ENCODE measurements at places on chromosomes 11 and 22.

DNA sequence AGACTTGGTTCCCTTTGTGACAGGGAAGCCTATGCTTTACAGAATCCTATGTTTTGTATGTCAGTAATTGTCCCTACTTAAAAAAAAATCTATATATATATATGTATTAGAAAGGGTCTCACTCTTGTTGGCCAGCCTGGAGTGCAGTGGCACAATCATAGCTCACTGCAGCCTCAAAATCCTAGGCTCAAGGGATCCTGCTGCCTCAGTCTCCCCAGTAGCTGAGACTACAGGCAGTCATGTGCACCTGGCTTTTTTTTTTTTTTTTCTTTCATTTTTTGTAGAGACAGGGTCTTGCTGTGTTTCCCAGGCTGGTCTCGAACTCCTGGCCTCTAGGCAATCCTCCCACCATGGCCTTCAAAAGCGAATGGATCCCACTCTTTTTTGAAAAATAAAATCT lies 2.1 kb upstream of the NEAT1 start:
- no peak for DNase-seq

GRCh38 chr11:84812471-84812969 lies 814.6 kb downstream of the DLG2 start:
- DNase-seq, result no peak

GRCh38 chr11:62030071-62030684 lies 62.7 kb upstream of the FTH1 start:
- DNase-seq, result no peak

DNA sequence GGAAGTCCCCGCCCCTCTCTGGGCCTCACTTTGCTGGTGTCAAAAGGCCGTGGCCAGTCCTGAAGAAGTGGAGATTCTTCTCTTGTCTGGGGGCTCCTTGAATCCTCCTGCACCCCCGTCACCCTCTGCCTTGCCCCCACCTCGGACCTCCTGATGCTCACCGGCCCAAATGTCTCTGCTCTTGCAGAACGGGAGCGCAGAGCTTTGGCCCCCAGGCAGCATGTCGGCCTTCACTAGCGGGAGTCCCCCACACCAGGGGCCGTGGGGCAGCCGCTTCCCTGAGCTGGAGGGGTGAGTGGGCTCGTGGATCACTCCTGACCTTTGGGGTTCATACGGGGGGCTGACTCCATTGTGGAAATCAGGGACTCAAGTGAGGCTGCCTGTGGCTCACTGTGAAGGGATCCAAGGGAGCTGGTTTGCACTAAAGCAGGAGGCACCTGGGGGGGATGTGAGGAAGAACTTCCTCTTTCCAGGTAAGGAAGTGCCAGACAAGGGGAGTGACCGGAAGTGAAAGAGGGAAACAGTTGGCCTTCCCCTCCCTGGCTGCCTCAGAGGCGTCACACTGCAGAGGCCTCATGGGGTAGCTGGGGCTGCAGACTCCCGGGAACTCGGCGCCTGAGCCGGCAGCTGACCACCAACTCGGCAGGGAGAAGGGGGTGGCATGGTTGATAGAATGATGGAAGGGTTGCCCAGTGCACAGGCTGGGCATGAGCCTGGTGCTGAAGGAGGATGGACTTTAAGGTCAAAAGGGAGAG lies 23.1 kb downstream of the CSF2RB start:
- no peak for DNase-seq

DNA sequence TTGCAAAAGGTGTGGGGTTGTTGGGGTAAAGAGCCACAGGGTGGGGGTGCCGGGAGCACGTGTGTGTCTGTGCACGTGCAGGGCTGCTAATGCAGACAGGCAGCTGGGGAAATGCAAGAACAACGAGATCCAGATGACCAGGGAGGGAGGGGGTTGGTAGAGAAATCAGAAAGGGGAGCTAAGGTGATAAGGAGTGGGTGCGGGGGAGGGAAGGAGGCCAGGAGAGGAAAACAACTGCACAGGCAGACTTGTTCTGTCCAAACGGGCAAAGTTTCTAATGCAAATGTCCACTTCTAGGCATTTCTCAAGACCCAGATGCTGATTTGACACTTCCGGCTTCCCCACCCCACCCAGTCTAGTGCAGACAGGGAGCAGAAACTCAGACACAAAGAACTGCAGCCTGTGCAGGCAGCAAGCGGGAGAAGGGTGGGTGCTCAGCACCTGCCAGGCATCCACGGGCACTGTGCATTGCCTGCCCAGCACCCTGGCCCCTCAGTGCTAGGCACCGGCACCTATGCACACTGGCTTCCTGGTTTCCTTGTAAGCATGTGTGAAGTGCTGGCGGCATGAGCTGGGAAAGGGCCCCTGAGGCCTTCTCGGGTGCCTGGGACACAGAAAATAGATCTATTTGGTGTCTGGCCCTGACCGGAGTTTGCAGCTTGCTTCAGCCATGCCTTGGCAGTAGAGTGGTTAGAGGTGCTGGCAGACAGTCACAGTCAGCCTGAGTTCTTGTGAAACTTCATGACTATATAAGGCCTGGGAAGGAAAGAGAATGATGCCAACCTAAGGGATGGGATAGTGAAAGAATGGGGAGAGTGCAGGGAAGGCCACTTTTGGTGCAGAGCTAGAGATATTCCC lies 220.1 kb upstream of the SORL1-AS1 start:
- DNase-seq, result no peak

DNA sequence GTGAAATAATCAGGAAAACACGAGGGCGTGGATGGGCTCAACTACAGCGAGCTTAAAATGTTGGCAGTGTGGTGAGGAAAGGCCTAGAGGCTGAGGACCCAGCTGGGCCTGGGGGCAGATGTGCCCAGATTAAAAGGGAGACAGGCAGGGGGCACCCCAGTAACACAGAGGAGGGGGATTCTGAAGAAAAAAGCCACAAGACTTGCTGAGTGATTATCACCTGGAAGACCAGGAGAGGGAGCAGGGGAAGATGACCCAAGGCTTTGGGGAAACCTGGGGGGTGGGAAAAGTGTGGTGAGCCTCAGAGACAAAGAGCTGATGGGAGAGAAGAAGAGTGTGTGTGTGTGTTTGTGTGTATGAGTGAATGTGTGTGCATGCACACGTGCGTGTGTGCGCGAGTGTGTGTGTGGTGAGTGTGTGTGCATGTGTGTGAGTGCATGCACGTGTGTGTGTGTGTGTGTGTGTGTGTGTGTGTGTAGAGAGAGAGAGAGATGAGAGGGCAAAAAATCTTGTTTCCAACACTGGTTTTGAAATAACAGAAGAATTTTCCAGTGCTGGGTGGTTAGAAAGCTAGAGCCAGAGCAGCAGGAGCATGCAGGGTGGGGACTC lies 500.5 kb downstream of the BUD13 start:
- DNase-seq, result no peak

GRCh38 chr11:79062814-79063762 lies 377.7 kb downstream of the TENM4 start:
- no peak for DNase-seq

DNA sequence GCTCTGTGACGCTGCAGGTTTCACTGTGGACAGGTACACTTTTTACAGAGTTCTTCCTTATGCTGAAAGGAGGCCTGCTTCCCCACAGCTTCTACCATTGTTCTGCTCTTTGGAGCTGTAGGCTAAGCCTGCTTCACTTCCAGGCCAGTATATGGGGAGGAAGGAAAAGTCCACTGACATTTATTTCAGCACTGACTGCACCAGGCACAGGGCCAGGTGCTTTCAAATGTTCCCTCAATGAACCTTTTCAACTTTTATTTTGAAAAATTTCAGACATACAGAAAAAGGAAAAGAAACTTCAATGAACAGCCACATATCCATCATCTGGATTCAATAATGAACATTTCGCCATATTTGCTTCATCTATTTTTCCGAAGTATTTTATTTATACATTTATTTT lies 22.0 kb downstream of the POU2F3 start:
- DNase-seq, result no peak

DNA sequence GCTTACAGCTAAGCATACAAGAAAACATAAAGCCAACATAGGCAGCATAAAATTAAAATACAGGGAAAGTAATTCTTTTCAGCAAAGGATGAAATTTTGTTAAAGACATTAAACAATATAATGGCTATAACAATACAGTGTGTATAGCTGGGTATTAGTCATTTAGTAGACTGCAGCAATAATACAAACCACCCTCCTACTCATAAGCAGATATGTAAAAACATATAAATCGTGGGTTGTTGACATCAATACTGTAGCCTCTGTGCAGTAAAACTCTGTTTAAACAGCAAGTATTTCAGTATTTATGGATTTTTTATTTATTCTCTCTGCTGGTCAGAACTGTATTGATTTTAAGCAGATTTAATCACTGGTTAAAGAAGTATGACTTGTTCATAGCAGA lies 639.1 kb upstream of the ANO5 start:
- no peak for DNase-seq

DNA sequence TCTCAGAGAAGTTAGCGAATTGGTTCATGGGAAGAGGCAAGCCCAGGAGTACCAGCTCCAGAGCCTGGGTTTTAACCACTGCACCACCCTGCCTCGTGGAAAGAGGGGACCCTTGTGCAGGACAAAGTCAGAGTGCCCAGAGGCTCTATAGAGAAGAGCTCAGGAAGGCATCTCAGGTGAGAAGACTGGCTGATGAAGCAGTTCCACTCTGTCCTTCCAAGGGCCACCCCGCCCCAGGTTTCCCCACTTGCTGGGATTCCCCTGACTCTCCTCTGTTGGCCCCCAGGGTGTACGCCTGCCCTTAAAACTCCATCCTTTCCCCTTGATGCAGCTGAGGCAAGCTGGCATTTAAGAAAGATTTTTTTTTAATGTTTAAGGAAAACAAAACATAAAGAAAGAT lies 265.8 kb downstream of the BUD13 start:
- DNase-seq, result no peak

- no peak for DNase-seq
These were observed 1437.8 kb downstream of the BRD1 start for GRCh38 chr22:48389916-48390315.

DNA sequence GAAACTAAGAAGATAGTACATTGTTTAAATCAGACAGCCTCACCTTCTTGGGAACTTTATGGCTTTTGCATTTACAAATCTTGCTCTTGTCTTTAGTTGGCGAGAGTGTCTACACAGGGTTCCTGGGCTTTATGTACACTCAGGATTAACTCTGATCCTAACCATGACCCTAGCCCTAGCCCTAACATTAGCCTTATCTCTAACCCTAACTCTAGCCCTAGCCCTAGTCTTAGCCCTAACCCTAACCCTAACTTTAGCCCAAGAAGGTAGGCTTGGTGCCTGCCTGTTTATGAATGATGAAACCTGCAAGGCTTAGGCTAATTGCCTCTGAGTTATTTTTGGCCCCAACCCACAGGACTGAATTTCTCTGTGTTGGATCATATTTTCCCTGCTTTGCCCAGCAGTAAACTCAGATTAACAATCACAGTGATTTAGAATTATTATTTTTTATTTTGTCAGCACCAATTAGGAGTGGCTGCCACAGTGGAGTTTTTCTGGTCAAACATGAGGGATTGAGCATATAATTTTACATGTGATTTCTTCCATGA lies 44.1 kb upstream of the OR9Q1 start:
- no peak for DNase-seq

- DNase-seq, result no peak
These were observed 35.4 kb upstream of the NFRKB start for GRCh38 chr11:129930743-129931142.

DNA sequence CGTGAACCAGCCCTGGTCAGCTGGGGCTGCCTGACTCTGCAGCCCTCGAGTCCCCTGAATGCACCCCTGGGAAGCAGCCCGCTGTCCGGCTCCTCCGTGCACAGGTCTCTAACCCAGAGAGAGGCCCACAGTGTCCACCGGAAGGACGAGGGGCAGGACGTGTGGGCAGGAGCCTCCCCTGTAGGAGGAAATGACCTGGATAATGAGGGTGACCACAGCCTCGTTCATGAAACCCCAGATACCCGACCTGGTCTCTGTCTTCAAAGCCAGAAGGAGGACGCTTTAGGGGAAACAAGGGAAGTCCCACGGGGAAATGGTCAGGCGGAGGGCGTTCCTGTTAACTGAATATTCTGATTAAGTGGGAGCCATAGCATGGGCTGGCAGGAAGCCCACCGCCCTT lies 23.3 kb downstream of the LIF start:
- DNase-seq, result no peak

DNA sequence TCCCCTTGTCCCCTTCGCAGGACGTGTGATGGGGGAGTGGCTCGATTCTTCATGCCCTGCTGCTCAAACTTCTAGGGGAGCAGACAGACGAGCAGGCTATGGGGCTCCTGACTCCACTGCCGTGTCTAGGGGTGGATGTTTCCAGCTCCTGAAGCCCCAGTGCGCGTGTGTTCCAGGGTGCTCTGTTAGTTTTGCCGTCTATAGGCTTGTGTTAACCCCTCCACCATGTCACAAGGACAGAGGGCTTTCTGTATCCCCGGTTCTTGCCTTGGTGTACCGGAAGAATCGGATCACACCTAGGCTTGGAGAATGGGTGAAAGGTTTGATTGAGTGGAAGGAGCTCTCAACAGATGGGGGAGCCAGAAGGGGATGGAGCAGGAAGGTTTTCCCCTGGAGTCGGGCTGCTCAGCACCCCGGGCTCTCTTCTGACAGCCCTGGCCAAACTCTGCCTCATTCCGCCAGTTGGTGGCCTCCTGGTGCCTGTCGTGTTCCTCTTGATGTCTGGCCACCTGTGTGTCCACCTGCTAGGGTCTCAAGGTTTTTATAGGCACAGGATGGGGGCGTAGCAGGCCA lies 810.7 kb downstream of the BRD1 start:
- DNase-seq, result no peak

- no peak for DNase-seq
These were observed 339.7 kb downstream of the CTTN start for GRCh38 chr11:70737816-70738630.

- DNase-seq, result peak; percentile 74
These were observed 11.5 kb downstream of the CSNK1E start for GRCh38 chr22:38305471-38306448.

GRCh38 chr11:76251226-76251575 lies 44.9 kb upstream of the WNT11 start:
- no peak for DNase-seq

- DNase-seq, result no peak
These were observed 12.7 kb downstream of the CSNK1E start for GRCh38 chr22:38304526-38304925.

DNA sequence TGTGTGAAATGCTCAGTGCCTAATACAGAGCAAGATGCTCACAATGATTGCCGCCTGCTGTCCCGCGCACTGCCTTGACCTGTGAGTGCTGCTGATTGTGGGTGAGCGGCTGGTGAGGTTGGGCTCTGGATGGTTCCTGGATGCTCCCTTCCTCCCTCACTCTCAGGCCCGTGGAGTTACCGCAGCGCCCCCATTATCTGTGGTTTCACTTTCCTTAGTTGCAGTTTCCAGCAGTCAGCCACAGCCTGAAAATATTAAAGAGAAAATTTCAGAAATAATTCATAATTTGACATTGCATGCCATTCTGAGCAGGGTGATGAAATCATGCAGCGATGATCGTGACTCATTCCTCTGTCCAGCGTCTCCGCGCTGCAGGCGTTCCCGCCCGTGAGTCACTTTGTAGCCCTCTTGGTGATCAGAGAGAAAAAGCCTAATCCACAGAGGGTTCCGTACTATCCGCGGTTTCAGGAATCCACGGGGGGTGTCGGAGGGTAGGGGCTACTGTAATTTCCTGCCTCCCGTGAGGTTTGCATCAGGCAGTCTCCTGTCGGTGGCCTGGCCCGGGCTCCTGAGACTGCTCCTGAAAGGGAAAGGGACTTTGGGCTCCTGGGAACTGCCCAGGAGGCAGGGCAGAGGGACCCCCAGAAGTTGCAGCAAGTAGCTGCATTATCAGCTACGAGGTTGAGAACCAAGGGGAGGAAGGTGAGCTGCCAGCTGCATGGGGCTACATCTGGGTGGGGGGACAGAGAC lies 10.6 kb downstream of the RPL3 start:
- no peak for DNase-seq
